ENCODE measurements at places on chromosomes 1 and 21.

GRCh38 chr1:198373376-198373775 is 167.1 kb downstream of the ATP6V1G3 start:
- no peak for DNase-seq

DNA sequence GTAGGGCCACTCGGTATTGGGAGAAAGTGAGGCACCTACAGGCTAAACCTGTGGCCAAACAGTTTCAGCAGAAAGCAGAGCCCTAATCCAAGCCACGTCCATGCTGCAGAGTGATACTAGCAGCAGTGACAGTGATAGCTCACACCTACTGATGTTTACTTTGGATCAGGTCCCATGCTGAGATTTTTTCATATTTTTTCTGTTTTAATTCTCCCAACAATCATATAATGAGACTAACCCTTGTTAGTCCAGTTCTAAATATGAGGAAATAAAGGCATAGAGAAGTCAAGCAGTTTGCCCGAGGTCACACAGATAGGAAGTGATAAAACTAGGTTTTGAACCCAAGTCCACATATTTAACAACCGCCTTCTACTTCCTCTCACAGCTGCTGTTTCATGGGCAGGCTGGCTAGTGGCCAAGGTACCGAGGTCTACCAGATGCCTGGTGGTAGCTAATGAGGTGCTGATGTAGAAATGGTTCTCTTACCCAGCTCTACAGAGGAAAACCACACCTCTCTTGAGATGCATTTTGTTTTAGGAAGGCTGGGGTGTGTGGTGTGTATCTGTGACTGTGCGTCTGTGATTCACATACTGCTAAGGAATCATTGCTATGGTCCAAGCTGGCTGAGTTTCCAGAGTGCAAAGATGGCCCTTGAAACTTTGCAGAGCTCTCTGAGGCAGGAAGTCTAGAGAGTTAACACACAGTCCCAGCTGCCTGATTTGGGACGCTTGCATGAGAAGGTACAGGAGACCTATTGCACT is 80.3 kb upstream of the ARTN start:
- peak; percentile 60 for DNase-seq

- no peak for DNase-seq
Observed at GRCh38 chr21:30434033-30434631, 4.1 kb downstream of the KRTAP13-4 start.

DNA sequence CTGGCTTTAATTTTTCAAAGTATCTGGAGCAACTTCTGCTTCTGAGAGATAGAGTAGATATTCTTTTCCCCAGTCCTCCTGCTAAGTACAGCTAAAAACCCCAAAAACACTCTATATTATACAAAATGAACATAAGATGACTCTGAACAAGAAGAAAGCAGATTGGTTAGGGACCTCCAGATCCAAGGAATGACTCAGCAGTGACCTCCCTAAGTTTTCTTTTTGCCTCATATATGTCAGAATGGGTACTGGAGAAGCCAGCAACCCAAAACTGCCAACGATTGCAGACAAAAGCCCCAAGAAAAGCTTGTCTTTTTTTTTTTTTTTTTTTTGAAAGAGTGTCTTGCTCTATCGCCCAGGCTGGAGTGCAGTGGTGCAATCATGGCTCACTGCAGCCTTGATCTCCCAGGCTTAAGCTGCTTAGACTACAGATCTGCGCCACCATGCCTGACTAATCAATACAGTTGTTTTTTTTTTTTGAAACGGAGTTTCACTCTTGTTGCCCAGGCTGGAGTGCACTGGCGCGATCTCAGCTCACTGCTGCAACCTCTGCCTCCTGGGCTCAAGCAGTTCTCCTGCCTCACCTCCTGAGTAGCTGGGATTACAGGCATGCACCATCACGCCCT is 22.7 kb downstream of the NDUFS5 start:
- no peak for DNase-seq

DNA sequence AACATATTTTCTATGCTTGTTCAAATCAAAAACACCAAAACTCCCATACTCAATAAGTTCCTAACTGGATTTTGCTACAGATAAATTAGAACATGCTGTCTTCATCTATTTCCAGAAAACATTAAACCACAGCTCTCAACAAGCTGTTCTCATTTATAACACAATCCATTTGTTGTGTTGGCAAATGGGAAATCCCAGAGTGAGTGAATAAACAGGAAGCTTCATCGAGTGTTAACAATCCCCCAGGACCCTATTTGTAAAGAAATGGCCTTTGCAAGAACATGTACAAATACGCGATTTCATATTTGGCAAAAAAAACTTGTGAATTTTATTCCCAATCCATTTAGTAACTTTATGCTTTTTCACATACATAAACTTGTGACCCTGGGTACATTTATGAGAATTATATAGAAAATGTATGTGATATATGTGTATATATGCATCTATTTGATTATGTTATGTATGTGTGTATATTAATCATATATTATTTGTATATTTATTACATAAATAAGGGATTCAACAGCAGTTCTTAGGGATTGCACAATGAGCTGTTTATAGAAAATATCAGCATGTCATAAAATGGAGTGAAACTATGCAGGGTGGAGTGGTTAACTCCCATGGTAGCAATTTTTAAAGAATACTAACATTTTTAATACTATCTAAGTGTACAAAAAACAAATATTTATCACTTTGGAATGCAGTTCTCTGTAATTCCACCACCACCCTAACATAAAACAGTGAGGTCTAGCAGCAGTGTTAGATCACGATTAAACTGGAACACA is 160.0 kb downstream of the NEGR1 start:
- DNase-seq = no peak

GRCh38 chr1:6471086-6471969 is 5.4 kb upstream of the TNFRSF25 start:
- DNase-seq = no peak

DNA sequence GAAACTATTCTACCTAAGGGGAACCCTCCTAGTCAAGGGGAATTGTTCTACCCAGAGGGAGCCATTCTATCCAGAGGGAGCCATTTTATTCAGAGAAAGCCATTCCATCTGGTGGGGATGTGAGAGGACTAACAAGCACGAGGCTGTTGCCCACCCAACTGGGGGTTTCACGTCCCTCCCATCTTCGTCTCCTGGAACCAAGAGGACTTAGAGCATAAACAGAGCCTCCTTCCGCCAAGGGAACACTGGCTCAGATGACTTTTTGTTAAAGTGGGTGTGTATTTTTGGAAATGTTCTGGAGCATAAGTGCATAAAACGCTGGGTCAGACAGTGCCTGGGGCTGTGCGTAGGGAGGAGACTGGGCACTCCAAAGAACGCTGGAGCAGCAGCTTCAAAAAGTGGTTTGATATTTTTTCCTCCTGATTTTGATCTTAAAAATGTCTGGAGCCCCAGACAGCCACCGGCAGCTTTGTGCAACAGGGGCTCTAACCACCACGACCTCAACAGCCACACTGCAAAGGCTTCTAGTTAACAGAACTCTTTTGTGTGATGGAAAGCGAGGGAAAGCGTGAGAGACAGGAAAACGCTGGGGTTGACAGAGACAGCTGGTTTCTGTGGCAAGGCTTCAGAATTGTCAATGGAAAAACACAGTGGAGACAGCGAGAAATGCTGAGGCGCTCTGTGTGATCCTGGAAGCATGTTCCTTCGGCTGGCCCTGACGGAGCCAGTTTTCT is 363.6 kb upstream of the CAMK1G start:
- no peak for DNase-seq

GRCh38 chr1:25615172-25615541 is 1.4 kb upstream of the MAN1C1 start:
- DNase-seq = no peak

- DNase-seq = no peak
Observed at GRCh38 chr1:100397681-100398080, 45.4 kb downstream of the CDC14A start.

DNA sequence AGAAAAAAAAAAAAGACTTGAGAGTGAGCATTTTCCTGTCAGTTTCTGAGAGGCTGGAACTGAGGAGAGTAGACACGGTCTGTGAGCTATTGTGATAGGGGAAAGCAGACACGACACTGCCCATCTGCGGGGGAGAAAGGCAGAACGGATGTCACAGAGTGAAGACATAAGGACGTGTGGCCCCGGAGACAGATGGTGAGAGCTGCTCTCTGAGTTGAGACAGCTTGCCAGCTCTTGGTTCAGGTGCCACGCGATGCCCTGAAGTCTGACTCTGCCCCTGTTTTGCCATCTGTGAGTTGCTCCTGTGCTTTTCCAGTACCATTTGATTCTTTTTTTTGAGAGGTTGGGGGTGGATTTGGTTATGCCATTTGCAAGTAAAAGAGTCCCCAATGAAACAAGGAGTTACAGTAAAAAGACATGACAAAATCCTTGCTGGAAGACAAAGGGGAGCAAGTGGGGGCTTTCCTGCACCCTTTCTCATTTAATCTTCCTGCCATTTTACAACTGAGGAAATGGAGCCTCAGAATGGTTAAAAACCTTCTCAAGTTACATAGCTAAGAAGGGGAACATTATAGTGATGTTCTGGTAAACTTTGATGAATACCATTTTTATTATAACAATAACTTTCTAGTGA is 128.9 kb upstream of the DNAH14 start:
- no peak for DNase-seq

GRCh38 chr1:192849442-192849841 is 40.6 kb downstream of the RGS2 start:
- DNase-seq = no peak

DNA sequence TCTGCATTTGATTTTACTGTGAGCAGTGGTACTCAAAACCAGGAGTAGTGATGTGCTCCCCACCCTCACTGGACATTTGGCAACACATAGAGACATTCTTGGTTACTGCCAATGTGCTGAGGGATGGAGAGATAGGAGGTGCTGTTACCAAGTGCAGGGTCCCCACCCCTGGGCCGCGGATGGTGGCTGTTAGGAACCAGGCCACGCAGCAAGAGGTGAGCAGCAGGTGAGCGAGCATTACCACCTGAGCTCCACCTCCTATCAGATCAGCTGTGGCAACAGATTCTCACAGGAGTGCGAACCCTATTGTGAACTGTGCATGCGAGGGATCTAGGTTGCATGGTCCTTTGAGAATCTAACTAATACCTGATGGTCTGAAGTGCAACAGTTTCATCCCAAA is 95.7 kb downstream of the AKT3 start:
- DNase-seq = no peak

GRCh38 chr1:65429806-65430205 is 9.3 kb downstream of the LEPR start:
- no peak for DNase-seq
